ENCODE measurements at places on chromosomes 2 and 18.

GRCh38 chr2:38474021-38474456 lies 97.0 kb upstream of the ATL2 start:
- DNase-seq = no peak

- DNase-seq = no peak
Measured at GRCh38 chr2:96959406-96960110, 26.8 kb downstream of the FAM178B start.

DNA sequence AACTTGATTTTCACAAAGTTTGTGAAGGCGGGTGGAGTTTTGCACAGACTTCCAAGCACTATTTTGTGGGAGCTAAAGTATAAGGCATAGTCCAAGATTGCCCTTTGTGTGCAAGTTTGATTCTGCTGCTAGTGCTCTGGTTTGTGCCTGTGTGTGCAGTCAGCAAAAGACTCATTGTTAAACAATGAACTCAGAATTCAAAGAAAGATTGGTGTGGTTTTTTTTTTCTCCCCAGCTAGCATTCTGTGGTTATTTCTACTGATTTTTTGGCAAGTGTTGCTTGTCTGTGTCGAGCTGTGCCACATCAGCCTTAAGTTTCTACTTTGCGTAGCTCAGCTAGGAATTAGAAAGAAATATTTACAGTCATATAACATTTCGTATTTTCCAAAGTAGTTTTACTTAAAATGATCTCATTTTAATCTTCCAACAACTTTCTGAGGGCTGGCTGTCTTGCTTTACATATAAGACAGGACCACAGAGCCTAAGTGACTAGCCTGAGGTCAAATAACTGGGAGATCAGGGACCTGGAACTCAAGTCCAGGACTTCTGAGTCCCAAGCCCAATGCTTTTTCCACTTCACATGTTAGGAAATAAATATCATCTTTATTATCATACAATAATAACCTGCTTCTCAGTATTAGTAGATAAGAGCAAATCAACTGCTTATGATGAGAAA lies 69.8 kb downstream of the BABAM2 start:
- DNase-seq = peak; percentile 96

DNA sequence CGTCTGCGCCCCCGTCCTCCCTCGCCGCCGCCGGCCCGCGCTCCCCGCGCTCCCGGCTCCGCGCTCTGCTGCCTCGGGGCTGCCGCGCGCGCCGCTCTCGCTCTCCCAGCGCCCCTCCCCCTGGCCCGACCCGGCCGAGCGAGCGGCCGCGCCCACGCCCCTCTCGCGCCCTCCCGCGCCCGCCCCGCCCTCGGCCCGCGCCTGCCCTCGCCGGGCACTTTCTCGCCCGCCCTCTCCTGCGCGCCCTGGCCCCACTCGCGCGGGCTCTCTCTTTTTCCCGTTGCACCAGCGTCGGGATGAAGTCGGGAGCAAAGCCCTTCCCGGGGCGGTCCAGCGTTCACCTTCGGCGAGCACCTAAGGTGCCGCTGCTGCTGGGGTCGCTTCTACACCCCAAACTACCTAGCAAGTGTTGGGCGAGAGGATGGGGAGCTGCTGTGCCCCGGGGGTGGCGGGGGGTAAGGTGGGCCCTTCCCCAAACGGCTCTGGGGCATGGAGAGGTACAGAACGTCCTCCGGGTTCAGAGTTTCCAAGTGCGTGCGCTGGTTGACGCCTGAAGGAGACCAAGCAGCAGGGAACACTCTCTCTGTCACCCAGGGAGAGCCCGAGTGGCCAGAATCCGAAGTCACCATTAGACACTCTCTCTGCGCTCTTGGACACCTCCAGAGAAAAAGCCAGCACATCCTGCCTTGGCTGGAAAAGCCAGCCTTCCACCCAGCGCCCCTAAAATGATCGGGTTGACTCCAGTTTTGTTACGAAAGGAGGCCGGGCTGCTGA lies at the start of gene COLEC12:
TSS of gene COLEC12 (minus strand) at position 70 of the 774 bp plus-strand sequence. CDS start 187 bp downstream, outside the sequence.
- DNase-seq = no peak

DNA sequence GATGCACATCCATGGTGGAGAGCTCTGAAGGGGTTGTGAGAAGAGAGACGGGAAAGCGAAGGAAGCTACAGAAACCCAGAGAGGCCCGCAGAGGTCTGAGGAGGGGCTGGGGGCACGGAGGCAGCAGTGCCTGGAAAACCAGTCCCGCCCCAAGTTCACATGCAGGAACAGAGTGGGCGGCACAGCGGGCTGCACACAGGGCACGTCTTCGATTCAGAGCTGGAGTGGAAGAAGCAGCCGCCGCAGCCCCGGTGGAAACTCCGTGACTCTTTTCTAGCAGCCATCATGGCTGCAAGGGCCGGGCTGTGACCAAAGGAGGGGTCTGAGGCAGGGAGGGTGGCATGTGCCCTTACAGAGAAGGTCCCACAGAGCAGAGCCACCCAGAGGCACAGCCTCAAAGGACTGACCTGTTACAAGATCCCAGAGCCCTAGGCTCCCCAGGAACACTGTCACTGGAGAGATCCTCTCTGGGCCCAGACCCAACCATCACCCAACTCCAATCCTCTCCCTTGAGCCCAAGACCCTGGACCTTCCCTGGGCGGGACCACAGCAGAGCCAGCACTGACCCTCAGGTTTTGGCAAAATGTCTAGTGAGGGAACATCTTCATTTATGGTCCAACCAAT lies 10.7 kb downstream of the PRKAG3 start:
- DNase-seq = no peak

DNA sequence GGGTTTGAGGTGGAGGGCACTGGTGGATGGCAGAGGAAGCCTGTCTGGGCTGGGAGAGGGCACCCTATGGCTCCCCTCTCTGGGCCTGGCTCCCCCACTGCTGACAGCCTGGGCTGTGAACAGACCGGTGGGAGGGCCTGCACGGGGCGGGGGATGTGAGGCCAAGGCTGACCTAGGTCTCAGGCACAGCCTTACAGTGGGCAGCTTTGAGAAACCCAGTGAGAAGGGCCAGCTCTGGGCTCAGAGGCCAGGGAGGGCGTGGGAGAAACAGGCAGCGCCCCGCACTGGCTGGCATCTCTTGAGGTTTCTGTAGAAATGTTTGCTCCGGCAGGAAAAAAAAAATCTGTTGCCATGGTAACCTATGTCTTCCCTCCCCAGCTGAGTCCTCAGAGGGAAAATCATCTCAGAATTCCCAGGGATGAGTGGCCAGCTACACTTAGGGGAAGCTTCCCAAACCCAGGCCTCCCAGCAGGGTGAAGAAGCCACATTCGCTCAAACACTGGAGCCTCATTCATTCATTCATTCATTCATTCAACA lies 71.7 kb upstream of the TAF1B start:
- DNase-seq = peak; percentile 96

DNA sequence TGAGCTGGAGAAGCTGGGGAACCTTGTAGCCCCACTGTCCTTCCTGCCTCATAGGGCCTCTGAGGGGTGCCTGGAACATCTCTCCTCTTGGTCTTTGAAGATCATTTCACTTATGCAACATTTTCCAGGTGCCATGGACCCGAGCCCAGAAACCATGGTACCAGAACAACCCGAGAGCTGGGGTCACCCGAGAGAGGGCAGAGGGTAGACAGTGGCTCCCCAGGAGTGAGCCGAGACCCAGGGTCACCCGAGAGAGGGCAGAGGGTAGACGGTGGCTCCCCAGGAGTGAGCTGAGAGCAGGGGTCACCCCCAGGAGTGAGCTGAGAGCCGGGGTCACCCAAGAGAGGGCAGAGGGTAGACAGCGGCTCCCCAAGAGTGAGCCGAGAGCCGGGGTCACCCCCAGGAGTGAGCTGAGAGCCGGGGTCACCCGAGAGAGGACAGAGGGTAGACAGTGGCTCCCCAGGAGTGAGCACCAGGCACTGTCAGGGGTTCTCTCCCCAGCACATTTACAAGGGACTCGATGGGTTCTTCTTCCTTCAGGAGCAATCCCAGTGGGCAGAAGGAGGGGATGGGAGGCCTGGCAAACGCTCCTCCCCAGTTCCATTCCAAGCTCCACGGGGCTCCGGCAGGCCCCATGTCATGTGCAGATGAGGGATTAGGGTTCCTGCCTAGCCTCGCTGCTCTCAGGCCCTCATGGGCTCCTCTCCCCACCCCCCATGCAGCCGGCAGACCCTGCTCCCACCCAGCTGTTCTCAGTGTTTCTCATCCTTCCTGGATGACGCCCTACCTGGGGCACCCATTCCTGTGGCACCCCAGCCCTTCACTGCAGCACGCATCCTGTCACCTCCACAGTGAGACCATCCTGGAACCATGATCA lies 163.5 kb downstream of the RTP5 start:
- no peak for DNase-seq

DNA sequence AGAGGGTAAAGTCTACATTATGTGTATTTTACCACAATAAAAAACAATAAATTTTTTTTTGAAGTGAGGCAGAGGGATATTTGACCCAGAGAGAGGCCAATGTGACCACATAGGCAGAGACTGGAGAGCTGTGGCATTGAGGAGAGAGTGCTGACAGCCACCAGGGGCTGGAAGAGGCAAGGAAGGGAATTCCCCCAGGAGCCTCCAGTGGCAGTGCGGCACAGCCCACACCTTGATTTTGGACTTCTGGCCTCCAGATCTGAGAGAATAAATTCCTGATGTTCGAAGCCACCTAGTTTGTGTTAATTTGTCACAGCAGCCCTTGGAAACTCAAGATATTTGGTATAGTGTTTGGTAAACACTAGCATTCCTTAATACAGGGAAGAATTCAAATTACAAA lies 22.7 kb downstream of the ANKRD29 start:
- no peak for DNase-seq

- DNase-seq = no peak
Measured at GRCh38 chr2:33619028-33619427, 19.9 kb upstream of the FAM98A start.

DNA sequence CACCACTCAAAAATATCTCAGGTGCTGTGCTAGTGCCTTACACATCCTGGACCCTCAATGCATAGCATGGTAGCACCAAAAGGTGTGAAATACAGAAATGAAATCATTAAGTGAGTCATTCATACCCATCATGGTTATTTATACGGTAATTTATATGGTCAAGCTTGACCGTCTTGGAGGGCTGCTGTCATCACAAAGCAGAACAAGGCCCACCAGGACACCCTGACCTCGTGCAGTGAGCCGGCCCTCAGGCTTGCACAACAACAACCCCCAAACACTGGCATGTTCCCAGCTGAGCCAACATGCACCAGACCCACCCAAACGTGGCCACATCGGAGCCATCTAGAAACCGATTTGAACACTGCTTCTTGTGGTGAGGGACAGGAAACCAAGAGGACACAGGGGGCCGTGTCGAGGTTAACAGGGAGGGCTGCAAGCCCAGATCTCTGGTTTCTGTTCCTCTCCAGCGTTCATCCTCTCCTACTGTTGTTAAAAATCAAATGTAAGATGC lies 378.5 kb upstream of the ID2 start:
- DNase-seq = no peak

DNA sequence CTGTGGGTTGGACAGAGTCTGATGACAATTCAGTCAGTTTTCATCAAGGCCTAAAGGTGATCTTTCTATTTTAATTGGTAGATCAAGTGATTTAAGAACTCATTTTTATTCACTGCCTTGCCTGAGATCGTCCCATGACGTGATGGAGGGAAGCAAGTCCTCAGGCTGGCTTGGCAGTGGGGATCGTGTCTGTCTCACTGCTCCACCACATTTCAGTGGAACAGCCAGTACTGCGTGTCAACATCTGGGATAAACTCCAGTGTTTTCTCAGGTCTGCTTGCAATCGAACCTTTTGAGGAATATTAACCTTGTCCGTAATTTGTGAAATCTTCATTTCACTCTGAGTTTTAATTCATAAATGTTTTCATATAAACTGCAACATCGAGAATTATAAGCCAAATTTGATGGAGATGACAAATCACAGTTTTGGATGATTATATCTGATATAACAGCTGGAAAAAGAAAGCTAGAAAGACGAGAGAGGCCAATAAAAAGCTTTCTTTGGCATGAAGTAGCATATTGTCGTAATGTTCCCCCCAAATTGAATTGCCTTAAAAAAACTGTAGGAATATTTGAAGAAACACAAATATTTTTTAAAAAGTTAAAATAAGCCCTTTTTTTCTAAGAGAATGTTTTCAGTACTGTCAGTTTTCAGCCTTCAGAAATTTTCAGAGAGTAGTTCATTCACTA lies 414.7 kb upstream of the SPRED2 start:
- no peak for DNase-seq

DNA sequence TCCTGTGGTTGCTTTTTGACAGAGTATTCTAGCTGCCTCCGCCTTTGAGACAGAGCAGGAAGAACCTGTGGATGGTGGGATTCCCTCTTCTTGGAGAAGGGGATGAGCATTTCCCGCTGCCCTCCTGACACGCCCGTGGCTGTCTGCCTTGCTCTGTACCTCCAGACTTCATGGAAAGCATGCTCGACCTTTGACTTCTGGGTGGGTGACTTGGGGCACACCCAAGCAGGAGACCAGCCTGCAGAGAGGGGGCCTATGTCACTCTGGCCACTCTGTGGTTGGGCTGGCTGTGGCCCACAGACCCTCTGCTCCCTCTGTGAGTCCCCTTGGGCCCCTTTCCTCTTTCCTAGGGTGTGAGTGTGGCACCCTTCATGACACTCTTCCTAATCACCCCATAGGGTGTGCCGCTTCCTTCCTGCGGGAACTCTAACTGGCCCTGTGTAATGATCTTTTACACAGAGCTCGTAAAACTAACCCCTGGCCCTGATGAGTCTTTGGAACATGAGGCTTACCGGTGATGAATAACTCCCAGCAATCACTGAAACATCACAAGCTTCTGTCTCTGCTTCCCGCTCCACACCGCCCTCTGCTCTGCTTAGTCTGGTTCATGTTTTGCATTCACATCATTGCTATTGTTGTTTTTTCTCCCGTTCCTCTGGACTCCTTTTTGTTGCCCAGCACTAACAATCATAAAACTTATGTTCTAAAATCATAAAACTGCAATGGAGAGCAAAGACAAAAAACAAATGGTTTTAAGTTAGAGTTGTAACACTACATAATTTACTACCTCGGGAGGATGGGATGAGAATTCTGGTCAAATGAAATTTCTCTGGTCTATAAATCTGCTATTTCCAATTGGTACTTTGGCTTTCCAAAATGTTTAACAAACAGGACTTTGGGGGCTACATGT lies 101.1 kb downstream of the SH3YL1 start:
- no peak for DNase-seq

All from amniotic epithelial cell (primary cell).